ENCODE measurements at places on chromosomes 13 and 19. TPM values are rescaled to one million over a fixed set of nuclear protein-coding genes. Genes with fewer than 3 reads are reported as not detected.

Gene IRS2
- 4.5 TPM for total RNA-seq

Gene RASAL3
- total RNA-seq = not detected

Gene MUC16
- total RNA-seq = not detected

Gene OLFM2
- total RNA-seq = 1.1 TPM

Gene CAMSAP3
- total RNA-seq = 7.5 TPM

Gene KIR2DL3
- not detected for total RNA-seq

Gene ZNF557
- total RNA-seq = 7.8 TPM

Gene PSG1
- not detected for total RNA-seq

Gene RASGRP4
- not detected for total RNA-seq

Gene C1QTNF9B
- not detected for total RNA-seq

Gene NCCRP1
- 0.48 TPM for total RNA-seq

Gene CEACAM20
- not detected for total RNA-seq

Gene EMP3
- total RNA-seq = 191 TPM

Gene CARS2
- 61.9 TPM for total RNA-seq
